ENCODE measurements at places on chromosomes 3 and 15.
A peak's percentile ranks its signal among the peaks of the same experiment; 100 is the strongest.

DNA sequence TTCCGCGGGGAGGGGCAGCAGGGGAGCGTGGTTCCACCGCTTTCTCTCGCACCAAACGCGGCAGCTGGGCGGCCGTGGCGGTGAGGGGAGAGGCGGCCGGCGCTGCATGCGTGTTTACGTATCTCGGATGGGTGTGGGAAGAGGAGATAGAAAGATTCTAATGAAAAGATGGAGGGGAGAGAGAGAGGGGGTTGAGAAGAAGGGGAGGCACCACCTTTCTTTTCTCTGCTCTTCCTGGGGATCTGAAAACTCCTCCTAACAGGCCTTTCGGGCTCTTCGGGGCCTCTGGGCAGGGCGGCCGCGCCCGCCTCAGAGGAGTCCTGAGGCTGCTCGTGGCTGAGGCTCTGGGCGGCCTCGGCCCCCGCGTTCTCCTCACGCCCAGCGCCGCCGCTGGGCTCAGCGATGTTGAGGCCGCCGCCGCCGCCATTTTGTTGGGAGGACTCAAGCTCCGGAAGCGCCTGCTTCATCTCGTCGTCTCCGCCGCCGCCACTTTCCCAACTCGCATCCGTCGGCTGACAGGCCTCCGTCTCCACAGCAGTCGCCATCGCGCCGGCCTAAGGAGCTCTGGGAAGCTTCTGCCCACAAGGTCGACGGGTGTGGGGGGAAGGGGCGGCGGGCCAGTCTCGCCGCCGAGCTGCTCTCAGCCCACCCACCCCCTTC, 473 bp downstream of the TASOR start:
- peak; percentile 80 for DNase-seq

DNA sequence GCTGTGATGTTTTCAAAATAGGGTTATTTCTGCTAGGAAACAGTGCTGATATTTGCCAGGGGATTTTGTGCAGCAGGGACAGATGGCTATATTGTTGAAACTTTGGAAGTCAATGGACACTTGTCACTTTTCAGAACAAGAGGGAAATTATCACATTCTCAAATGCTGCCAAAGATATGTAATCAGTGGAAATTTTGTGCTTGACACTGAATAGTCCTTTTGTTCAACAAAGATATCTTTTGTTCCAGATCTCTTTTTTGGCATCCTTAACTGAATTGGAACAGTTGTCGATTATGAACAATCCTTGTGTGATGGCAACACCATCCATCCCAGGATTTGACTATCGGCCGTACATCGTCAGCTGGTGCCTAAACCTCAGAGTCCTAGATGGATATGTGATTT, 7.8 kb downstream of the CEP97 start:
- no peak for DNase-seq

- DNase-seq = no peak
Measured at GRCh38 chr3:28139967-28140634, 101.3 kb upstream of the CMC1 start.

GRCh38 chr3:100257586-100257985, 3.2 kb upstream of the TBC1D23 start:
- DNase-seq = no peak

DNA sequence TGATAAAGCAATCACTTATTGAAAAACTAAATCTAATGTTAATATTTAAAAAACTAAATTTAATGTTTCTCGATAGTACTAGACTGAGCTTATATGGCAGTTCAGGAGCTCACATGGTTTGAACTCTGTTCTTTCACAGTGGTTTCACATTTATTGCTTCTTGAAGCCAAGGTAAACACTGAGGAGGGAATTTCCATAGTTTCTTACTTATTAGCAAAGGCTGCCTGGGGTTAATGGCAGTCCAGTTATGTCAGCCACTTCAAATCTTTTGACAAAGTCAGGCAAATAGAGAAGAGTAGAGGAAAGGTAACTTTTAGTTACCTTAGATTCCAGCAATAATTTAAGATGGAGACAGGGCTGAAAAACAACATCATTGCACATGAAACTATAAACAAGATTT, 831.5 kb downstream of the ROBO2 start:
- no peak for DNase-seq

DNA sequence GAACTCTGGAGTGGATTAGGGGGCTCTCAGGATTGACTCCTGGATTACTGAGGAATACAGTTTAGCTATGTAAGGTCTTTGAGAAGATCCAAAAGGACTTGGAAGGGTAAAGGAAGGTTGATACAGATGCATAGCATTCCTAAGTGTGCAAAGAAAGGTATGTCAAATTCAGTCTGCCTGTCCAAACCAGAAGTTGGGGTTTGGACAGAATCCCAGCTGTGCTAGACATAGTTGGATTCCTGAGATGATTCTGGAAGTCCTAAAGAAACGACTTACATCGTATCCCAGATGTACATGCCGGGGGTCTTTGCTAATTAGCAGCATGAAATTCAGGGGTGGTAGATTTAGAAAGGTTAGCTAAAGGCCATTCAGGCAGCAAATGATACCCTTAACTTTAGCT, 97.7 kb upstream of the TSPAN3 start:
- DNase-seq = no peak

GRCh38 chr3:172918568-172919296, 168.2 kb downstream of the ECT2 start:
- no peak for DNase-seq

- peak; percentile 89 for DNase-seq
Measured at GRCh38 chr3:52204337-52205073, 6.5 kb downstream of the ALAS1 start.

GRCh38 chr3:123123716-123124616, 57.1 kb downstream of the PDIA5 start:
- DNase-seq = no peak

DNA sequence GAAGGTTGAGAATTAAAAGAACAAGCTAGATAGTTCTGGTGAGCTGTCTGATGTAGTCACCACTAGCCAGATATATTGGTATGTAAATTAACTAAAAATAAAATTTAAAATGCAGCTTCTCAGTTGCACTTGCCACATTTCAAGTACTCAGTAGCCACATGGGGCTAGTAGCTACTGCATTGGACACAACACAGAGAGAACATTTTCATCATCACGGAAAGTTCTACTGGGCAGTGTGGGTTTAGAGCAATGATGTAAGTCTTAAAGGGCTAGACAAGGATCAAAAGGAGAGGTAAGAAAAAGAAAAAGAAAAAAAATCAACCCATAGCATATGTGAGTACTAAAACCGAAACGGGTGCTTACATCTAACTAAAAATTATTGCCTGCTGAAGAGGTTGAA, 282.4 kb upstream of the LRRFIP2 start:
- DNase-seq = no peak

- DNase-seq = no peak
Measured at GRCh38 chr3:32166654-32167053, 60.2 kb downstream of the GPD1L start.

DNA sequence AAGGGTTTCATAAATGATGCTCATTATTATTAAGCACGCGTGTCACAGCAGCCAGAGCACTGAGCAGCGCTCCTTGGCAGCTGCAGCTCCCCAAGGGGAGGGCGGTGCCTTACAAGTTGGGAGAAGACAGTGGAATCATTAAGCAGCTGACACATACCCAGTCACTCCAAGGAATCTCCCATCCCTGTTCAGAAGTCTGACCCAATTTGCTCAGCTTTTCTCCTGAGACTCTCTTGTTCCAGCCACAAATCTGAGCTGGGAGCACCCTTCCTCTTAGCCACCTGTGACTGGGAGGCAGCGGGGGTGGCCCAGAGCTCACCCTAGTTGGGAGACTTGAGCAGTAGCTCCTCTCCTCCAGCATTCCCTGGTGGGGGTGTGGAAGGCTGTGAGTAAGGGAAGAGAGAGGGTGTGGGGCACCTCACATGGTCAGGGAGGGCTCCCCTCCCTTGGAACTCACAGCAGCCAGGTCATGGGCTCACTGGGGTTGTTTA, 64.3 kb downstream of the DUT start:
- no peak for DNase-seq
